Activated naive CD4-positive, alpha-beta T cell treated with anti-CD3 and anti-CD28 coated beads for 36 hours (primary cell): ENCODE measurements at places on chromosomes 2 and 18. TPM values are rescaled to one million over a fixed set of nuclear protein-coding genes. Genes with fewer than 3 reads are reported as not detected.
A peak's percentile ranks its signal among the peaks of the same experiment; 100 is the strongest.

DNA sequence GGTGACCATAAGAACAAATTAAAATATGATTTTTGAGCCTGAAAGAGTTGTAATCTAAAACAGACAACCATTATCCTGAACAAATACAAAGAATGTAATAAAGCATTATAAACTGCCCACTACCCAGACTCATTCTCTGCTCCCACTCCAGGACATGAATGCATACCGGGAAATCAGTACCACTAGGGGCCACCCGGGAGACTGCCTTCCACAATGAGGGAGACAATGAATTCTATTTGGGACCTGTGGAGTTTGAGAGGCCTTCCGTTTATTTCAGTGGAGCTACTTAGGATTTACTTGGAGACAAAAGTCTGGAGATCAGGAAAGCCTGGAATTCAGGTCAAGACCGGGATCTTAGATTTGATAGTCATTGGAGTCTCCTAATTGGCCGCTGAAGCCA lies 50.0 kb downstream of the NAB1 start:
- peaks cover 19% of the 10 kb centered on the region for H3K4me1 ChIP-seq
- no peak overlapping the region for H3K4me3 ChIP-seq
- H3K36me3 ChIP-seq = no peaks in the 10 kb centered on the region
- no peak for DNase-seq
- H3K27ac ChIP-seq = no peak overlapping the region
- no peaks in the 10 kb centered on the region for H3K27me3 ChIP-seq

DNA sequence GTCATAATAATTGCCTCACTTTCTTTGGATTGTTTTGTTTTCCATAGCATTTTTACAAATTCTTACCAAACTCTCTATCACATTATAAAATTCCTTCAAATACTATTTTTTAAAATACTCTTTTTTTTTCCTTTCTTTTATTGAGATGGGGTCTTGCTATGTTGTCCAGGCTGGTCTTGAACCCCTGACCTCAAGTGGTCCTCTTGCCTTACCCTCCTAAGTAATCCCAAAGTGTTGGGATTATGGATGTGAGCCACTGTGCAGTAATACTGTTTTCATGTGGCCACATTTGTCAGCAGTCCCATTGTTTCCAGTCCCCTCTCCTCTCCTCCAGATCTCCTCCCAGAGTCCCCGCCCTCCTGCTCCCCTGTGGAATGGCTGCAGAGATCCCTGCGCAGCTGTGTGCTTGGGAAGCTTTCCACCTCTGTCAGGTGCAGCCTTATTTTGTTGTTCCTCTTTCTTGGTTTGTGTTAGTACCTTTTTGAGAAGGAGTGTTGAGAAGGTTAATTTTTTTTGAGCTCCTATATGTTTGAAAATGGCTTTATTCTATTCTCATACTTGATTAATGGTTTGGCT lies 227.3 kb downstream of the LOXHD1 start:
- H3K4me3 ChIP-seq = no peak overlapping the region
- H3K27me3 ChIP-seq = peaks cover 2% of the 10 kb centered on the region
- no peaks in the 10 kb centered on the region for H3K36me3 ChIP-seq
- no peaks in the 10 kb centered on the region for H3K4me1 ChIP-seq

COPS9 gene
- 84.5 TPM for total RNA-seq

DNA sequence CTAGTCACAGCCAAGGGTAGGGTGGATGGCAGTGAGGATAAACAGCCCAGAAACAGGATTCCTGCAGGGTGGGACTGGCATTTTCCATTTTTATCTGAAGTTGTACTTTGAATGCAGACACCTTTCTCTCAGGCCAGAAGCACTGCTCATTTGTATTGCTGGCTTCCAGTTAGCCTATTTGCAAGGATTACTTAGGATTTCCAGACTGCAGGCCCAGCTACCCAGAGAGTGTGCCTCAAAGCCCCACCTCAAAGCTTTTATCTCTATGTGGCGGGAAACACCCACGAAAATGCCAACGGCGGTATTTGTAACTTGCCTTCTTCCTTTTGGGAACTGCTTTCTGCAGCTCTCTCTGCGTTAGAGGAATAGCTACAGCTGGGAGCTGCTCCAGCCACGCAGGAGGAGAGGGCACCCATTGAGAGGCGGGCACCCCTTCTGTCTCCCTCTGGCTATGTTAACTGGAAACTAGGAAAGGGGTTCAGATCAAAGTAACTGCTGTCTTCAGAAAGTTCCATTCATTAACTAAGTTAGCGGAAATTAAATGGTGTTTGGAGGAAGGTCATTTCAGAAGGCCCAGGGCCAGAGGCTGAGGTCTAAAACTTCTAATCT lies 144.9 kb downstream of the TGIF1 start:
- DNase-seq = peak; percentile 50
- peak overlapping the region; percentile 92 for H3K4me3 ChIP-seq
- H3K27ac ChIP-seq = peak overlapping the region; percentile 100
- no peaks in the 10 kb centered on the region for H3K27me3 ChIP-seq
- H3K4me1 ChIP-seq = peaks cover 51% of the 10 kb centered on the region
- H3K36me3 ChIP-seq = peaks cover 24% of the 10 kb centered on the region

ANKRD30BL gene
- total RNA-seq = not detected

GRCh38 chr18:13392899-13393298 lies 174.3 kb downstream of the LDLRAD4 start:
- H3K27me3 ChIP-seq = no peaks in the 10 kb centered on the region
- DNase-seq = no peak
- peaks cover 11% of the 10 kb centered on the region for H3K4me1 ChIP-seq

KCNE4 gene
- not detected for total RNA-seq

IL1RN gene
- total RNA-seq = 1.2 TPM
